GM12865 (cell line): ENCODE measurements at places on chromosomes 2 and 18.
A peak's percentile ranks its signal among the peaks of the same experiment; 100 is the strongest.

DNA sequence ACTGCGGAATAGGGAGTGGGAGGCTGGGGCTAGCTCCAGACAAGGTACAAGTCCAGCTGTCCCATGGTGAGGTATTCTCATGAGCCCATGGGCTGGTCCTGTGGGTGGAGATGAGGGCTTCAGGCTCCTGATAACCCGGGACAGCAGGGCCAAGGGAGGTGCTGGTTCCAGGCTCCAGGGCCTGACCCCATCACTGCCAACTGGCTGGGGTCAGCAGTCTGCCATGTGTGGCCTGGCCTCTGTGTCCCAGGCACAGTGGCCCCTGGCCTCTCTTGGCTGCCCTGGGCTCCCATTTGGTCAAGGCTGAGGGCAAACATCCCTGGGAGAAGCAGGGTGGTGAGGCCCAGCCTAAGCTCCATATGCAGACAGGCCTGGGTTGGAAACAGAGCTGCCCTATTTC lies 966 bp upstream of the OXER1 start:
- DNase-seq, result no peak

- DNase-seq, result peak; percentile 18
These were observed 458.6 kb downstream of the FBXO15 start for GRCh38 chr18:73688851-73689711.

GRCh38 chr2:110747522-110748488 lies 15.4 kb downstream of the ACOXL start:
- DNase-seq, result peak; percentile 26

DNA sequence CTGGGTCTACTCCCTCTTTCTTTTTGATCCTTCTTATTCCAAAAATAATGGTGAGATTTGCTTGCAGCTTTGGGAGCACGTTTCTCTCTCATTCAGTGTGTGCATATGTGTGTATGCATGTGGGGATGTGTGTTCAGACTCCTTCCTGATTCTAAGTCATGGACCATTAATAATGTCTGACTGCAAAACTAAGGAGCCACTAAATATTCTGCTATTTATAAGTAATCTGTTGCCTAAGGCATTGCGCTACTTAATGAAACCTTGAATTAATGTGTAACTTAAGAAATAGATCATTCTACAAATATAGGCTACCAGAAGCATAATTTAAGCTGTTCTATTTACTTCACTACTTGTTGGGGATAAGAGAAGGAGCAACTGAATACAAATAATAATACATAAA lies 182.1 kb downstream of the TFCP2L1 start:
- no peak for DNase-seq

DNA sequence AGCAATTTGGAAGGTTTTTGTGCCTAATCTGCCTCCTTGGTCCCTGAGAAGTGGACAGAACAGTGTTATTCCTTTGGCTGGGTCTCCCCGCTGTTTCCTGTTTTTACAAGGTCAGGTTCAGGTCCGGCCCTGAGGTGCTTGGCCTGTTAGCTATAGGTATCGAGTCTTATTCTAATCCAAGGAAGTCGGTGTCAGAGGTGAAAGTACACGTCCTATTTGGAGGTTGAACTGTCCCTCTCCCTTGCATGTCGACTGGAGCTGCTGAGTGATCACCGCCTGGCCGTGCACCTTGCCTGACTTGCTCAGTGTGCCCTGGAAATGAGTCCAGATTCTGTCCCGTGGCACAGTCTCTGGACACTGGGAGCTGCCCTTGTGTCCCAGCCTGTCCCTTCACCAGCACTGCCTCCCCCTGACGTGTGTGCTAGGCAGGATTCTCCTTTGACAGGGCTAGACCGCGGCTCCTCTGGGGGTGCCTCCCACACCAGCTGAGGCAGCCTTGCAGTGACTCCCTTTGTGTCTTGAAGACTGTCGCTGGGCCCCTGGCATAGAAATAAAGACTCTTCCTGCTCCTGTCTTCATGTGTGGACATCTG lies 65.7 kb upstream of the RBM44 start:
- no peak for DNase-seq

GRCh38 chr2:10935953-10936942 lies 24.5 kb downstream of the KCNF1 start:
- no peak for DNase-seq

GRCh38 chr2:128641421-128642080 lies 322.9 kb upstream of the HS6ST1 start:
- no peak for DNase-seq

- no peak for DNase-seq
These were observed 142.6 kb upstream of the CYP1B1 start for GRCh38 chr2:38218591-38218991.

- DNase-seq, result no peak
These were observed 51.0 kb upstream of the CYP26B1 start for GRCh38 chr2:72198532-72199241.

DNA sequence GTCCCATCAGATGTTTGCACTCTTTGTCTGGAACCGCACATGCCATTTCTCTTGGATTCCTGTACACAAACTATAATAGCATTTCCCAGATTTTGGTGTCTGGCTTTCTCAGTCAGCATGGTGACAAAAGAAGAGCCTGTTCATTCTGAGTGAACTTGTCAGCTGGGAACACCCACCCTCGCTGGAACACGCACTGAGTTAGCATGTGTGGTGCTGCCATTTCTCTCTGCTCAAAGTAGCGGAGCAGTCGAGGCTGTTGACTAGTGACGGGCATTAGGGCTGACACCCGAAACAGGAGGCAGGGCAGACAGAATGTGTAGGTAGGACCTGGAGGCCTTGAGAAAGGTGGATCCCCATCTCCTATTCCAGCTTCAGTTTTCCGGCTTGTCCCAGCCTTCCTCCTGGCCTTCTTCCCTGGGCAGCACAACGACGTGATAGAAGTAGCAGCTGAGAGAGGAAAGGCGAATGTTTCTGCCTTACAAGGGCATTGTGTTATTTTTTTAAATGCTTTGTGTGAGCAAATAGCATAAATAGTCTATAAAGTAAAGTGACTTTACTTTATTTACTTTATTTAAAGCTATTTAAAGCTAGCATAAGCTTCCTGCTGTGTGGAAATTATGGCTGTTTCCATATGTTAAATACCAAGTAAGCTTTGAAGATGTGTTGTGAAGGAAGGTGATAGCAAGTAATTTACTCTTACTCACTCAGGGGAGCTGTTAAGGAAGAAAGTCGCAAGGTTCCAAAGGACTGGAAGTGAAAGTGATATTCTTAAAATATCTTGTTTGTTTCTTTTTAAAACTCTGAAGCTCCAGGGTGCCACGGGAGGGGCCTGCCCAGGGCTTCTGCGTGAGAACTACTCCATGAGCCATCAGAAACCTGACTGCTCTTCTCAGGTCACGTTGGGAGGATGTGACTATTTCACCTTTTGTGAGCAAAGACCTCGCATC lies 272.6 kb downstream of the NEDD4L start:
- DNase-seq, result peak; percentile 35

GRCh38 chr2:167750675-167751074 lies 496.7 kb downstream of the STK39 start:
- DNase-seq, result no peak

DNA sequence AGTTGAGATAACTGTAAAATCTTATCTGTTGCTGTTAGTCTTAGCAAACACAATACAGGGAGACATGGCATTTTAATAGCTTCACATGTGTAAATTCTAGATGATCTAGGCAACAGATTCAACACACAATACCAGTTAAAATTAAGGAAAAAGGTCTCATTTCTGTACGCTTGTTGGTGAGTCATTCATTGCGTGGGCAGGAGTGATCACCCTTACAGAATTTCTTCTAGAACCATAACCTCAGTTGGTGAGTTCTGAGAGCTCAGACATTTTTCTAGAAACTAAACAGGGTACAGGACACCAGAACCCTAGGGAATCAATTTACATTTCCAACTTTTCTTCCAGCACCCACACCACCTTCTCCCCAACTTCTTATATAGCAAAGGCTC lies 81.9 kb downstream of the SLC8A1 start:
- DNase-seq, result no peak

GRCh38 chr18:21803495-21803894 lies 62.9 kb downstream of the MIB1 start:
- DNase-seq, result no peak

DNA sequence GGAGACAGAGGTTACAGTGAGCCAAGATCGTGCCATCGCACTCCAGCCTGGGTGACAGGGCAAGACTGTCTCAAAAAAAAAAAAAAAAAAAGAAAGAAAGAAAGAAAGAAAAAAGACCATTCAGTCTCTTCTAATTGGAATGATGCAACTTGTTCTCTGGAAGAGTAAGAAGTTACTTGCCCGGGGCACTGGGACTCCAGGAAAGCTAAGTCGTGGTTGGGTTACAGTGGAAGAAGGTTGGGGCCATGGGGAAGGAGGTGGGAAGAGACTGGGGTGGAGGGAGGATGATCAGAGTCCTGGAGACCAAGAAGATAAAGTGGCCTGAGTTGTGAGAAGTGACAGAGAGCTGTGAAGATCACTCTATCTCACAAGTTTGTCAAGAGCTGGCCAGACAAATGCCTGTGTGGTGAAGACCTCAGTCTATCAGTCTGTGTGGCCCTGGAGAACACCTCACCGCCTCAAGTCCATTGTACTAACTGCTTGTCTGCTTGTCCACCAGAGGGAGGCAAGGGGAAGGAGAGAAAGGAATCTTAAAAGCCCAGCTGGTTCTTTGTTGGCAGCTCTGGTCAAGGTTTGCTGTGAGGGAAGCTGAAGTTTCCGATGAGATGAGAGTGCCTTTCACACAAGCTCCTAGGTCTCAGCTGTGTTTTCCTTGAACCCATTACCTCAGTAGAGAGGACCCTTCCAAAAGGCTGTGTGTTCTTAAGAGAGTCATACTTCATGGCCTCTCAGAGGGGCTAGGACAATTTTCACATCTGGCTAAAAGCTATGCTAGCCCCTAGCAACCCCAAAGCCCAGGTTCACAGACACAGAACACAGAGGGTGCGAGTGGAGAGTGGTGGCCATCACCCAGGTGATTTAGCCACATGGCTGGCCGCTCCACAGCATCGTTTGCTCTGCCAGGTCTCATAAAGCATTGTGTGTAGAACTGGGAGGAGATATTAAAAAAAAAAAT lies 72.0 kb upstream of the TMEM178A start:
- DNase-seq, result peak; percentile 57

GRCh38 chr2:71926089-71926447 lies 221.6 kb downstream of the CYP26B1 start:
- no peak for DNase-seq

- no peak for DNase-seq
These were observed 23.4 kb downstream of the FBLN7 start for GRCh38 chr2:112161431-112162145.

- DNase-seq, result peak; percentile 58
These were observed 352.0 kb downstream of the TNS1 start for GRCh38 chr2:217650716-217651360.

GRCh38 chr2:150769421-150769820 lies 282.0 kb upstream of the RND3 start:
- DNase-seq, result no peak

DNA sequence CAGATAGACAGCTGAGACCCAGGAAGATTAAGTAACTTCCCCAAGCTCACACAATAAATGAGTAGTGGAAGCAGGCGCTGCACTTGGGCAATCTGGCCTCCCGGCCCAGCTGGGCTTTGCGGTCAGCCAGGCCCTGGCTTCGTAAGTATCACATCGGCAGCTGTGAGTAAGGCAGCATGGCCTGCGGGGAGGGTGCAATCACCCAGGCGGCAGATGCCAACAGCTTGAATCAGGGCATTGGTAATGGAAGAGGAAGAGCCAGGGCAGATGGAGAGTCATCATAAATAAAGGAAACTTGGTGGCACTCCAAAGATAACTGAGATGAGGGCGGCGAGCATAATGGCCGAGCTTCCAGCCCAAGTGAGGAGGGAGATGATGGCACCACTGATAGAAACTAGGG lies 217.9 kb upstream of the PID1 start:
- no peak for DNase-seq

DNA sequence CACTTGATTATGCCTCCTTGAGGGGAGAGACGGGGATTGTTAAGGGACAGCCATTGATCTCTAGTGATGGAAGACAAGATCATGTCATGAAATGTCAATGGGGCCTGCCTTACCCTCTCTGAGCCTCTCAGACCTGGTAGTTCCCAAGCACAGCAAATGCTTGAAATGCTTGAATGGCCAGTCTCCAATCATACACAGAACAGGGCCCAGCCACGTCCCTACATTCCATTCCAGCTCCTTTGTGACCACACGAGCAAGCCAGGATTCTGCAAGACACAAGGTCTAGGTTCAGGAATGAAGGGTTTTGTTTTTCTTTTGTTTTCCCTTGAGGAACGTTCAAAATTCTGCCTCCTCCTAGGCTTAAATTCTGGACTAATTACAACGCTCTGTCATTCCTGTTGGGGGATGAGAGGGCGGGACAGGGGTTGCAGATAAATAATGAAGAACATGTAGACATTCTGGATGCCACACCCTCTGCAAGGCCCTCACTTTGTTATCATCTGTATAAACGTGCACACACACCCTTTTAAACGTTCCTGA lies 98.1 kb upstream of the YPEL5 start:
- DNase-seq, result no peak

DNA sequence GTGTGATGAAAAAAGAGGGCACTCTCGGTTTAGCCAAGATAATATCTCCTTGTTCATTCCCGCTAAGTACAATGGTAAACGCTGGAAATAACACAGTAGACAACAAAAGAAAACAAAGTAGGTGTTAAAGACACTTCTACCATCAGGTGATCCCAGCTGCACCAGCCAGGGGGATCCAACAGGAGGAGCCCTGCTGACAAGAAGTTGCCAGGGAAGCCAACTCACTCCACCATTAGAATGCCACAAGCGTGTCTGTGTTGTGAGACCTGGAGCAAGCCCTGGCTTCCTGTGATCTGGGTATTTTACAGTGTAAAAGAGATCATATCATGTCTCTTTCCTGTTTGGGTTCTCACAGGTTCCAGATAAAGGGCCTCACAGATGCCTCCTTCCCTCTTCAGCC lies 117.0 kb downstream of the GRB14 start:
- DNase-seq, result no peak

- no peak for DNase-seq
These were observed 107.3 kb downstream of the MTCL1 start for GRCh38 chr18:8812631-8813030.

DNA sequence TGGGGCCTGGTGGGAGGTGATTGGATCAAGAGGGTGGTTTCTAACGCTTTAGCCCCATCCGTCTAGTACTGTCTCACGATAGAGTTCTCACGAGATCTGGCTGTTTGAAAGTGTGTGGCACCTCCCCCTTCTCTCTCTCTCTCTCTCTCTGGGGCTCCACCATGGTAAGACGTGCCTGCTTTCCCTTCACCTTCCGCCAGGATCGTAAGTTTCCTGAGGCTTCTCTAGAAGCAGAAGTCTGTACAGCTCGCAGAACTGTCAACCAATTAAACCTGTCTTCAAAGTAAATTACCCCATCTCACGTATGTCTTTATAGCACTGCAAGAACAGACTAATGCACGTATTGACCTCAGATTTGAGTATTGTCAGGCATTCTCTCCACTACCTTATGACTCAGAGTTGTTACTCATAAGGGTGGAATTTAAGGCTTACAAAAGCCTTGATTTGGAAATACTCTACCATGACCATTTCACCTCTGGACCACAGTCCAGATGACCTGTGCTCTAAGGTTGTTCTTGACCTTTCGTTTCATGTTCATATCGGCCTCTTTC lies 99.5 kb upstream of the AGAP1 start:
- DNase-seq, result no peak

DNA sequence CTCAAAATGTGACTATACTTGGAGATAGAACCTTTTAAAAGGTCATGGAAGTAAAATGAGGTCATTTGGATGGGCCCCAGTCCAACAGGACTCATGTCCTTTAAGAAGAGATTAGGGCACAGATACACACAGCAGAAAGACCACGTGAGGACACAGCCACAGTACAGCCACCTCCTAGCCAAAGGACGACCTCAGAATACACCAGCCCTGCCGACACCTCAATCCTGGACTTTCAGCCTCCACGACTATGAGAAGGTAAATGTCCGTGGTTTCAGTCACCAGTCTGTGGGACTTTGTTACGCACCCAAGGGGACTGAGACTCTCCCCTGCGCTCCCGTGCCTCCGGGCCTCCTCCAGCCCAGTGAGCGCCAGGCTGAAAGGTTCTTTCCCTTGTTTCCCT lies 30.2 kb upstream of the HPCAL1 start:
- DNase-seq, result no peak
